ENCODE measurements at places on chromosomes 7 and 10. TPM values are rescaled to one million over a fixed set of nuclear protein-coding genes. Genes with fewer than 3 reads are reported as not detected.

- DNase-seq = peak; percentile 38
These were observed 997.2 kb upstream of the GHITM start for GRCh38 chr10:83142074-83142563.

GRCh38 chr10:119531067-119531466 lies 11.5 kb downstream of the RGS10 start:
- no peak for DNase-seq

GRCh38 chr7:157785486-157786186 lies 448.8 kb downstream of the DNAJB6 start:
- no peak for DNase-seq

DNA sequence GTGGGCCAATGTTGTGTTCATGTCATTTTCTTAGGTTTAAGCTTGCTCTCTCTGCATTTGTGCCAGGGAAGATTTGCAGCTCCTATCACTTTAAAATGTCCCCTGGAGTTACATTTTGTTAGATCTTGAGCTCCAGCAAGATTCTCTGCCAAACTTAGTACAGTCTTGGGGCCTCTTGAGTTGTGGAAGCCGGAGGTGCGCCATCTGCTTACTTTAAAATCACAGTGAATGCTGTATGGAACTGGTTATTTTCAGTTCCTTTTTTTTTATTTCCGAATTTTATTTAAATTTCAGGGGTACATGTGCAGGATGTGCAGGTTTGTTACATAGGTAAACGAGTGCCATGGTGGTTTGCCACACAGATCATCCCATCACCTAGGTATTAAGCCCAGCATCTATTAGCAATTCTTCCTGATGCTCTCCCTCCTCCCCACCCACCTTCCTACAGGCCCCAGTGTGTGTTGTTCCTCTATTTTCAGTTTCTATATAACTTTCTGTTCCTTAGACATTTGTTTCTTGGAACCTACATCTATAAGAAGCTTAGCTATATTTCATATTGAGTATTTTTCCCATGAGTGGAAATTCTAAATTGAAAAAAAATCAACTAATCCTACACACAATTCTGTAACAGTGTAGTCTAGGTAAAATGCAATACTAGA lies 114.4 kb upstream of the CREB5 start:
- no peak for DNase-seq

GRCh38 chr10:43900571-43900970 lies 251.9 kb upstream of the ZNF32 start:
- DNase-seq = no peak

- no peak for DNase-seq
These were observed 1174.6 kb upstream of the LRRTM3 start for GRCh38 chr10:65751218-65751617.

DNA sequence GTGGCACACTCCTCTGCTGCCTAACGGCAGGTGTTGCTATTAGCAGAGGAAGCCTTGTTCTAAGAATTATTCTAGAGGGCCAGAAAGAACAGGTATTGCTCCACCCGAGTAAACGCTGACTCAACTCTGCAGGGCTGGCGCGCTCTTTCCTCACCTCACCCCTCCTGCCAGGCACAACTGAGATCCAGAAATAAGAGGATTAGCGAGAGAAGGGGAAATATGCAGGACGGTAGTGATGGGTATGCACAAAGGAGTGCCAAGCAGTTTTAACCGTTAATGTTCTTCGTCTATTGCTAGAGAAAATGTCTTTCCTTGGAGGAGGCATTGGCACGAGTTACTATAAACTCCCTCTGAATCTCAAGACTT lies 369 bp upstream of the SCIN start:
- peak; percentile 55 for DNase-seq

GRCh38 chr7:138434597-138435019 lies 25.5 kb upstream of the TRIM24 start:
- no peak for DNase-seq

DNA sequence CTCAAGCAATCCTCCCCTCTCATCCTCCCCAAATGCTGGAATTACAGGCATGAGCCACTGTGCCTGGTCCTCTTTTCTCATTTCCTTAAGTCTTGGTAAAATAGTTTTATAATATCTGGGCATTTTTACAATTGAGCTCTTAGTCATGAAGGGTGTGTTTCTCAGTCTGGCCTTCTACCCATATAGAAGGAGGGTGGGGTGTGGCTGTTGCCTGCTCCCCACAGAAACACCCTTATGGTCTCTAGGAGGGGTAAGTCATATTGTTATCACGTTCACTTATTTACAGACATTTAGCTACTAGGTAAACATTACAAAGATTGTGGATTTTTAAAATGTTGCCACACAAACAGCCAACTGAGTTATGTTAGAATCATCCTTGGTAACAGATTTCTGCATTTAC lies 6.7 kb upstream of the OTUD1 start:
- no peak for DNase-seq

DNA sequence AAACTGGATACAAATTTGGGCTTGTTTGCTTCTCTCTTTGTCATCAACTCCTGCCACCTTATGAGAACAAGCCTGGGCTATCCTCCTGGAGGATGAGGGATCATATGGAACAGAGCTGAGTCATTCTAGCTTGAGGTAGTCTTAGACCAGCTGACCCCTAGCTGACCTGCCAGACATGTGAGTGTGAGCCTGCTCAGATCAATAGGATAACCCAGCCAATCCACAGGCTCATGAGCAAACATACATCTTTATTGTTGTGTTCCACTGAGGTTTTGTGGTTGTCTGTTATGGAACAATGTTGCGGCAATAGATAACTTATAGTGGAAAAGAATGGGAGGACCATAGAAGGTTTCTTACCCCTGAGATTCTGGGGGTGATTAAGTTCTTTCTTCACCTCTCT lies 54.5 kb upstream of the FAM180A start:
- no peak for DNase-seq

GRCh38 chr7:98034081-98035035 lies 44.4 kb upstream of the OCM2 start:
- no peak for DNase-seq

GRCh38 chr7:105985672-105986215 lies 22.7 kb downstream of the CDHR3 start:
- DNase-seq = no peak

DNA sequence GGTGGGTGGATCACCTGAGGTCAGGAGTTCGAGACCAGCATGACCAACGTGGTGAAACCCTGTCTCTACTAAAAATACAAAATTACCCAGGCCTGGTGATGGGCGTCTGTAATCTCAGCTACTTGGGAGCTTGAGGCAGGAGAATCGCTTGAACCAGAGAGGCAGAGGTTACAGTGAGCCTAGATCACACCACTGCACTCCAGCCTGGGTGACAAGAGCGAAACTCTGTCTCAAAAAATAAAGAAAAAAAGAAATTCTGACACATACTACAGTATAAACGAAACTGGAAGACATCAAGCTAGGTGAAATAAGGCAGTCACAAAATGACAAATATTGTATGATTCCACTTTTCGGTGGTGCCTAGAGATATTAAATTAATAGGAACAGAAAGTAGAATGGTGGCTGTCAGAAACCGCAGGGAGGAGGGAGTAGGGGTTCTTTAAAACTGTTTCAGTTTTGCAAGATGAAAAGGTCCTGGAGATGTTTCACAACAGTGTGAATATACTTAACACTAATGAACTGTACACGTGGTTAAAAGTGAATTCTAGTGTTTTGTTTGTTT lies 23.2 kb downstream of the PILRA start:
- DNase-seq = no peak

Gene MALRD1
- total RNA-seq = 7.5 TPM

Gene FAM25C
- total RNA-seq = not detected

Gene TDRD1
- total RNA-seq = 1.1 TPM

Gene PRSS1
- total RNA-seq = not detected

Gene IL15RA
- 0.89 TPM for total RNA-seq

Gene OR2A12
- total RNA-seq = not detected

Gene GRK5
- 15.6 TPM for total RNA-seq

Data from spinal cord (tissue), 10 donors.